CD4-positive, alpha-beta T cell treated with Interleukin-12 subunit alpha and Interleukin-12 subunit beta, for 1 hour (primary cell): ENCODE measurements at places on chromosomes 12 and 14.

DNA sequence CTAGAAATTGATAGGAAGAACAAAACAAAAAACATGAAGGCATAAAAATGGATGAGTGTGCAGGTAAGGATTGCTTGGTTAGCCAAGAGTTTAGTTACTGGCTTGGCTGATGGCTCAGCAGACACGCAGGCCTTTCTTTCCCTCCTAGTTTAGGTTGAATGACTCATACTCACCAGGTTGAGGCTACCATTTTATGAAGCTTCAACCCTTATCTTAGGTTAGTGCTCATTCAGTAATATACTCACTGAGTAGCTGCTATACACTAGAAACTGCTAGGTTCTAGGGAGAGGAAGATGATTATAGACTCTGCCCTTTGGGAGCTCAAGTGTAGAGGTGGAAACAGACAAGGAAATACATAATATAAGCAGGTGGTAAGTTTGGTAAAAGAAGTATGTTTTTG, 6.0 kb downstream of the P3H3 start:
- DNase-seq = no peak

DNA sequence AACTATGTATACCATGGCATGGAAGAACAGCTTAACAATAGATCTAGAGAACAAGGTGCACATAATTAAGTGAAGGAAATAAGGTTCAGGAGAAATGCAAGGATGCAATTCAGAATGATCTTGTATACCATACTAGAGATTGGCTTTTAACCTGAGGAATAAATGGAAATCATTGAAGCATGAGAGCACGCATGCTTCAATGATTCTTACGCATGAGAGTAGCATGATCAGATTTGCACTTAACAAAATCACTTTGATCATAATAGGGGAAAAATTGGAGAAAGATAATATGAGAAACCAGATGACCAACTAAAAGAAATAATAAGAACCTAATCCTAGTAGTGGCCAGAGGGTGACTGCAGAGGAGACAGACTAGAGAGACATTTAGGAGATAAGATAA, 133.3 kb upstream of the FSCB start:
- no peak for DNase-seq

GRCh38 chr14:65282896-65283253, 129.7 kb upstream of the FUT8 start:
- DNase-seq = no peak

DNA sequence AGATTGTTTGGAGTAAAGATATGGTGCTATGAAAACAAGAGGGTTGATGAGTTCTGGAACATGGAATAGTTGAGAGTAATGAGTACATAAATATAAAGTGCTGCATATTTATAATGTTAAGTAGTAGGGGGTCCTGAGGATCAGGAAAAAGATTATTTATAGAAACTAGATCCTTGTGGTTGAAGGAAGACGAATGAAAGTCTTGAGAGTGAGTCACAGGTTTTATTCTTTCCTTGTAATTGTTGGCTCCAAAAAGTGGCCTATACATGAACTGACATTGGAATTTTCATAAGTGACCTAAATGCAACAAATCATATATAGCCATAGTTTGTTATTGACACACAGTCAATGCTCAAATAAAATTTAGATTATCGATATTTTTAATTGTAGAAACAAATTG, 440.4 kb upstream of the PRICKLE1 start:
- DNase-seq = no peak

- peak; percentile 36 for DNase-seq
Measured at GRCh38 chr12:52058631-52059361, 7.6 kb downstream of the NR4A1 start.

DNA sequence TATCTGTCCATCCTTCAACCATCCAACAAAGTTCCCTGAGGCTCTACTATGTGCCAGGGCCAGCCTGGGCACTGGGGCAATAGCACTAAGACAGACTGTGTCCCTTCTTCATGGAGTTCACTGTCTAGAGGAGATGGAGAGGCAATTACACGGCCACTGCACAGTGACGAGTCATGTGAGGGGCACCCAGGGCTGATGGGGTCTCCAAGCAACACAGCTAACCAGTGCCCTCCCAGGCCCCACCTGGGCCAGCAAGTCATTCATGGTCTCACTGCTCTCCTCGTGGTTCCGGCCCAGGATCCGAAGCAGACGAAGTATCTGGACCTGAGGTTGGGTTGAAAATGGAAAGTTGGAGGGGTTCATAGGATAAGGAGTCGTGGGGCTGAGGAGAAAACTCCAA, 2.7 kb downstream of the AP1G2 start:
- no peak for DNase-seq

GRCh38 chr12:123075646-123076171, 75.2 kb downstream of the PITPNM2 start:
- DNase-seq = peak; percentile 71

- DNase-seq = no peak
Measured at GRCh38 chr12:116135209-116135930, 142.1 kb downstream of the MED13L start.

GRCh38 chr12:128267131-128267622, at the start of gene TMEM132C:
TSS of gene TMEM132C (plus strand) at chr12:128267170. CDS start at chr12:128267403, 233 bp downstream.
- no peak for DNase-seq

- DNase-seq = no peak
Measured at GRCh38 chr14:26761532-26761931, 163.7 kb upstream of the NOVA1 start.

GRCh38 chr12:9033265-9033887, 44.0 kb downstream of the KLRG1 start:
- no peak for DNase-seq

- DNase-seq = peak; percentile 73
Measured at GRCh38 chr12:107320929-107321631, 227.7 kb upstream of the CRY1 start.

GRCh38 chr12:132123970-132124765, 20.0 kb downstream of the DDX51 start:
- no peak for DNase-seq

- no peak for DNase-seq
Measured at GRCh38 chr12:52235822-52236361, 2.8 kb downstream of the KRT7 start.

GRCh38 chr14:97080991-97081390, 283.8 kb downstream of the VRK1 start:
- DNase-seq = no peak

DNA sequence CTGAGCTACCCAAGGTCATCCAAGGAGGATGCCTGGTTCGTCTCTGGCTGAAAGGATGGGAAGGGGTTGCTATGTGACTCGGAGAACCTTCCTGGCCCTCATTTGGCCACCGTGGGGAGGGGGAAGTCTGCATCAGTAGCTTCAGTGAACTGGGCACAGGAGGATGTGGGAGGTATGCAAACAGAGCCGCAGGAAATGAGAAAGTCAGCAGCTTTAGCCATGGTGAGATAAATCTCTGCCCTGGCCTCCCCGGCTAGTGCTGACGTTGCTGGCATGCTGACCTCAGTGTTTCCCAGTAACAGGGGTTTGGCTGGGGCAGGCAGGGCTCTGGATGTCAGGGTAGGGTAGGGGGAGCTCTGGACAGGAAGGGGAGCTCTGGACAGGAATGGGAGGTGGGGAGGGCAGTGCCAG, 2.3 kb upstream of the CEBPE start:
- DNase-seq = no peak

- DNase-seq = no peak
Measured at GRCh38 chr12:19799216-19799615, 359.9 kb downstream of the AEBP2 start.

DNA sequence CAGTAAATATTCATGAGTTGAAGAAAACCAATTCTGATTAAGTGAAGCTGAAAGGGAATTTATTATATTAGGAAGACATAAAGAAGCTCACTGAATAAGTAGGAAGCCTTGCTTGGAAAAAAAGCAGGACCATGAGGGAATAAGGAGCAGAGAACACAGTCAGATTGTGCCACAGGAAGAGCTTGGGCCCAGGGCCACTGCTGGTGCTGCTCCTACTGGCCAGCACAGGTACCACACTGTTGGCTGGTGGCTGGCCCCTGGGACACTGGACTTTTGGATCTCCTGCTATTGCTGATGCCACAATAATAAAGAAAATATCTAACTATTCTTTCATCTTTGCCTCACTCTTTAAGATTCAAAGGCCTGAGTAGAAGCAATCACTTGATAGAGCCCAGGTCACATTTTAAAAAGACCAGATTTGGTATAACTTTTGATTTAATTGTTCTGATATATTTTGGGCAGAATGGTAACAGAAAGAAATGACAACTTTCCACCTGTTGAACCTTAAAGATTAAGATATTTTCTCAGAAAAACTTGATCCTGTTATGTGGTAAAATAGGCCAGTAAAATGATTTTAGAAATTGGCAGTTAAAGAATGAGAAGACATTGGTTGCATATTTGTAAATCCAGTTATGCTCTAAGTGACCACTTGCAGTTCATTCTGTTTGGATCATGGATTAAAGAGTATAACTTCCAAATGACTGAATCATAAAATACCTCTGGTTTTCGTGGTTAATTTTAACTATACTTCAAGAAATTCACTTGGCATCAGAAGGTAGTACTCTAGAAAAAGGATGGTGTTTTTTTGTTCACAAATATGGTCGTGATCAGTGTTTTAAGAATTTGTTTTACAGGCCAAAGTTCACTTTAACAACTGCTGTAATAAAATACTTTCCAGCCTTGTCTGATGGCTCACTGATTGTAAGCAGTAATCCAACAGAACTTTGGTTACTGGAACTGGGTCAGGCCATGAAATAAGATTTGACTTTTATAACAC, 68.3 kb downstream of the DERA start:
- DNase-seq = no peak

GRCh38 chr14:50070840-50071548, 45.4 kb downstream of the VCPKMT start:
- no peak for DNase-seq

- no peak for DNase-seq
Measured at GRCh38 chr12:72388322-72388721, 116.2 kb downstream of the TRHDE start.

DNA sequence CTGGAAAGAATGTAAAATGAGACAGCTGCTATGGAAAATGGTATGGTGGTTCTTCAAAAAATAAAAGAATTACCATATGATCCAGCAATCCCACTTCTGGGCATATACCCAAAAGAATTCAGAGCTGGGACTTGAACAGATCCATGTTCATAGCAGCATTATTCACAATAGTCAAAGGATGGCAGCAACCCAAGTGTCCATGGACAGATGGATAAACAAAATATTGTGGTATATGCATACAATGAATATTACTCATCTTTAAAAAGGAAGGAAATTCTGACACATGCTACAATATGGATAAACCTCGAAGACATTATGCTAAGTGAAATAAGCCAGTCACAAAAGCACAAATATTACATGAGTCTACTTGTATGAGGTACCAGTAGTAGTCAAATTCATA, 9.1 kb downstream of the RAB2B start:
- DNase-seq = no peak

DNA sequence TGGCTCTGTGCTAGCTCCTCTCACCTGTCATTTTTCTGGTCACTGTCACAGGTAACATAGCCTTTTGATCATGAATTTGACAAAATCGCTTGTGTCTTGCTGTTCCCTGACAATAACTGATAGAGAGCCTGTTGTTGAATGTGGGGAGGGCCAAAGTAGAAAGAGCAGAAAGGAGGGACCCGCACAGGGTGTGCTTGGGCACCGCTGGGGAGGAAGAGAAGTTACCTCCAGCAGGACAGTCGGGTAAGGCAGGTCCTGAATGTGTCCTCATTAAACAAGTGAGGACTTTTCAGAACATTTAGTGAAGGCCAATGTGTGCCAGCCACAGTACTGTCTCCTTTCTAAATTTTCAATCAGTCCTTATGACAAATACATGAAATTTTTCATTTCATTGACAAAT, at the start of gene RNASE12:
RNASE12 (minus strand) TSS at position 142 of the 400 bp plus-strand sequence. CDS start 653 bp downstream, outside the sequence.
- DNase-seq = no peak

- peak; percentile 12 for DNase-seq
Measured at GRCh38 chr14:69547701-69548348, 26.8 kb downstream of the CCDC177 start.

DNA sequence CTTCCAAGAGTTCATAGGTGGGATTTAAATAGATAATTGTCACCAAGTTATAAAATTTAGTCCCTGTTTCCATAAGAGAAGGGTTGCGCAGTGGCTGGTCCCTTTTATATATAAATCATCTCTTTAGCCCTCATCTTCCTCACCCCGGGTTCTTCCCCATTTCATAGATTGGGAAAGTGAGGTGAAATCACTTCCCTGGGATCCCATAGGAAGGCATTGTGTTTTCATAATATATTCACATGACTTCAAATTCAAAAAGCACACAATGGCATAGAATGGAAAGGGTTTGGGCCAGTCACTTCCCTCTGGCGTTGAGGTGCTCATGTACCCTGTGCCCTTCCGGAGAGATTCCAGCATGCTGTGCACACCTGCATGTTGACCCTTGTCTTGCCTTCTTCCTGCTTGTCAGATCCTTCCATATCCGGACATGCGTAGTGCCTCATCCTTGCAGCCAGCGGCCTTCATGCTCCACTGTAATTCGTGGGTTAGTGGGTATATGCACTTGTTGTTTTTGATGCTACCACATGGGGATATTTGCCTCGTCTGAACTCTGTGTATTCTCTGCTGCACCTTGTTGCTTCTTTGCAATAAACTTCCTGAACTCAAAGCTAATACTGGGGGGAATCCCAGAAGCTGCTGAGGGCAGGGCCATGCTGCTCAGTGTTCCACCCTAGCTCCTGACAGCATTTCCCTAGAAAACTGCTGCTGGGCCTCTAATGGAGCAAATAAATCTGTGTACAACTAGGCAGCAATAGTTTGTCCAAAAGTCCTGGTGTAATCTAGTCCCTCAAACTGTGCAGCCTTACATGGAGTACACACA, 59.6 kb downstream of the ANAPC7 start:
- DNase-seq = no peak

DNA sequence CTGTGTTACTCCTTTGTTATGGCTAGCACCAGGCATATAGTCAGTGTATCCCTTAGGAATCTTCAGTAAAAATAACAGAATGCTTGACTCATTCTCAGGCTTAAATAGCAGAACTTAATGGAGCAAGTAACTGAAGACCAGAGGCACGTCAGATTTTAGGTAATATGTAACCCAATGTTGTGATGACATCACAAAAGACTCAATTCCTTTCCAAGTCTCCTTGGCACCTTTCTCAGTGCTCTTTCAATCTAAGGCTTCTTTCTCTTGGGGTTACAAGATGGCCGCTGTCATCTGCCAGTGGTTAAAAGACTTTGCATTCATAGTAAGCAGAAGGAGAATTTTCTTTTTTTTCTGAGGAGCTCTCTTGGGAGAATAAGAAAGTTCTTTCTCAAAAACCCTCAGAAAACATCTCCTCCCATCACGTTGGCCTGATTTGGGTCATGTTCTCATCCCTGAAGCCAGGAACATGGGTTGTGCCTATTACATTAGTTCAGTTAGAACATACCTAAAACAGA, 33.4 kb upstream of the DCN start:
- DNase-seq = no peak

DNA sequence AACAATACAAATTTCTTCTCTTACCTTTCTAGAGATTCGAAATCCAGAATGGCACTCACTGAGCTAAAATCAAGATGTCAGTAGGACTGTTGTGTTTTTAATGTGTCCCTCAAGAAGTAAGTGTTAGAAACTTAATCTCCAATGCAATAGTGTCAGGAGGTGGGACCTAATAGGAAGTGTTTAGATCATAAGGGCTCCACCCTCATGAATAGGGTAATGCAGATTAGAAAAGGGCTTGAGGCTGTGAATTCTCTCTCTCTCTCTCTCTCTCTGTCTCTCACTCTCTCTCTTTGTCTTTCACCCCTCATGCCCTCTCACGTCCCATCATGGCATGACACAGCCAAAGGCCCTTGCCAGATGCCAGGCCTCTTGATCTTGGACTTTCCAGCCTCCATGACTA, 15.6 kb upstream of the SRGAP1 start:
- no peak for DNase-seq
